ENCODE measurements at places on chromosomes 6 and 20.

GRCh38 chr6:148451690-148452089, 109.1 kb downstream of the SASH1 start:
- DNase-seq, result no peak

DNA sequence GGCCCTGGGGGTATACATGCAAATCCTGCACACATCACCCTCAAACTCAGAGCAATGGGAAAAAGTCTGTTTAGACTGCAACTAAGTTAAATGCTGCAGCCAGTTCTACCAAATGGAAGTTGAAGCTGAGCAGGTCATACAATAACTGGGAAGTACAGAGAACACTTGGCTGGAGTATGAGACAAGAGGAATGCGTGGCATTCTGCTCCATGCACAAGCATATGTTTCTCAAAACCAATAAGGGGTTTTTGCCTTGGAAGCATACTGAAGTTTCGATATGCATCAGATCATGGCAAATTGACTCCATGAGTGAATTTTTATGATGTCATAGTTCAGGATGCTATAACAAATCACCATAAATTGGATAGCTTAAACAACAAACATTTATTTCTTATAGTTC, 193.8 kb downstream of the COL12A1 start:
- no peak for DNase-seq

- no peak for DNase-seq
Observed at GRCh38 chr6:164925681-164926530, 383.5 kb downstream of the C6orf118 start.

DNA sequence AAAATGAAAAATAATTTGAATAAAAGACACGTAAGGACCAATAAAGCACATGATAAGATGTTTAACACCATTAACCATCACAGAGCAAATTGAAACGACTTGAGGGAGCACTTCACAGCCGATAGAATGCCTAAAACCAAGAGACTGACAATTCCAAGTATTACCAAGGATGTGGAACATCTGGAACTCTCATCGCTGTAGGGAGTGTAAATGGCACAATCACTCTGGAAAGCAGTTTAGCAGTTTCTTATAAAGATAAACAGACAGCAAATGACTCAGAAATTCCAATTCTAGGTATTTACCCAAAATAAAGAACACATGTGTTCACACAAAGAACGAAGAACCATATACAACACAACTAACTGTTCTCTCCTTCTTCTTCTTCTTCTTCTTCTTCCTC, 8.5 kb upstream of the UBD start:
- no peak for DNase-seq

GRCh38 chr6:47146431-47147174, 104.5 kb upstream of the ADGRF1 start:
- DNase-seq, result no peak

DNA sequence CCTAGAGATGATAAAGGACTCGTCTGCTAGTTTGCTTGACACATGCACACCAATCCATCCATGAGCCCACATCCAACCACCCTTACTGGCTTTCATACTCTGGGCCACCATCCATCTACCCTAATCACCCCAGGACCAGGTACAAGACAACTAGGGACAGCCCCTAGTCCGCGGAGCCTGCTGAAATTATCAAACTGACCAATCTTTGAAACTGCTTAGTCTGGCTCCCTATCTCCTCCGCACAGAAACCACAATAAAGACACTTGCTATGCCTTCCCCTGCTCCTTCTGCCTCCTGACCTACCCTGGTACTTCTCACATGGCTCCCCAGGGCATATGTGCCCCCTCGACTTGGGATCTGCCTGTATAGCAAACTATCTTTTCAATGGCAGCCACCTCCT, 33.1 kb downstream of the PXDC1 start:
- no peak for DNase-seq

- no peak for DNase-seq
Observed at GRCh38 chr6:28695715-28696114, 170.0 kb downstream of the GPX5 start.
